ENCODE measurements at places on chromosomes 13 and 19.

- DNase-seq: peak; percentile 36
Observed at GRCh38 chr19:11887611-11888531, at the start of gene ZNF69. TSS of gene ZNF69 (plus strand) at chr19:11887782. CDS start at chr19:11887924, 142 bp downstream.

GRCh38 chr13:24036115-24036514 lies 124.4 kb upstream of the SPATA13 start:
- no peak for DNase-seq

DNA sequence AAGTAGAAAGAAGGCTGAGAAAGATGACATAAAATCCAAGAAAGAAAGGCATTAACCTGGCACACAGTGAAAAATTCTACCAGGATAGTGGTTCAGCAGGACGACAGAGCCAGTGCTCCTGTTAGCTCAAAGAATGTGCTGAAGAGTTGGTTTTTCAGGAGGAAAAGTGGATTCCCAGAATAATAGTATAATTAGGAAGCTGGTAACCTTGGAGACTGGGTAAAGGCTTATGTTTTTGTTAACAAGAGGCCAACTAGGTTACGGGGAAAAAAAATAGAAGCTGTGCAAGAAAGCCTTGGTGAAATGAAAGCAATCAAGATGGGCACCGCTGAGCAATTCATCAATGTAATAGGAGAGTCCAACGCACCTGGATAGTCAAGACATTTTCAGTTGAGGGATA lies 54.7 kb downstream of the SLC15A1 start:
- DNase-seq: no peak

GRCh38 chr19:47603706-47604565 lies 5.0 kb upstream of the BICRA start:
- no peak for DNase-seq

GRCh38 chr13:71677124-71677523 lies 189.9 kb downstream of the DACH1 start:
- no peak for DNase-seq

GRCh38 chr13:31925079-31925478 lies 106.5 kb upstream of the FRY start:
- no peak for DNase-seq

DNA sequence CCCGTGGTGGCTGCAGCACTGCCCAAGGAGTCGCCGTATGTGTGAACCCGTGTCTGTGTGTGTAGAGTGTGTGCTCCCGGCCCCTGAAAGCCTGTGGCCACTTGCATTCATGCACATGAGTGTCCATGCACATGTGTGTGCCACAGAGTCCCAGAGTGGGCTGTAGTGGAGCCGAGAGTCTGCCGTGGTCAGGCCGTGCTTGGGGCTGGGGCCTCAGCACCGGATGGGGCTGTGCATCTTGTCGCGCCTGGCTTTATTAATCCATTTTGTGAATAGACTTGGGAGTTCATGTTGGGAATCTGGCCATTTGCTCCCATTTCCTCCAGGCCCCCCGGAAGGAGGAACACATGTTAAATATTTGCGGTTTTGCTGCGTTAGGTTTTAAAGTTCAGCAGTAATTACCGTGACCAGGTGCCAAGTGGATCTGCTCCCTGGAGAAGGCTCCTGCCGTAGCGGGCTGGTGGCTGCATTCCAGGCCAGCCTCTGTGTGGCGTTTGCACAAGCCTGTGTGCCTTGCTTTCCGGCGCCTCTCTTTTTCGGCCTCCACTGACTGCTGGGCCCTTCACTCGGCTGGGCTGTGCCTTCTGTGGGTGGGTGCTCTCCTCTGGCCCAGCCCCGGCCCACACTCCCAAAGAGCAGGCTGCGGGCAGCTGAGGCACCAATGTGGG lies 69.2 kb upstream of the KCTD15 start:
- no peak for DNase-seq

DNA sequence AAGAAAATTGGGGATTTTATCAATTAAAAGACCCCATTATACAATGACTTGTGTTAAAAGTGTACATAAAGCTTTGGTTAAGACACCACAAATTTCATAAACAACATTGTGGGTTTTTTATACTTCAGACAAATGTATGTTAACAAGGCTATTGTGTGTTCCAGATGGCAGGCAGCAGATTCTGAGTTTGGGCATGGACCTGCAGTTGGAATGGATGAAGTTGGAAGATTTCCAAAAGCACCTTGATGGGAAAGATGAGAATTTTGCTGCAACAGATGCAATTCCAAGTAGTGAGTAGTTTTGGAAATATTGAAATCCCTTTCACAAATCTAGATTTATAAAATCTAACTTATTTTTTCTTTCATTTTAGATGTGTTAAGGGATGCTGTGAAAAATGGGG lies 25.4 kb downstream of the MPHOSPH8 start:
- DNase-seq: no peak

- DNase-seq: no peak
Observed at GRCh38 chr19:5172859-5173630, 167.6 kb downstream of the PTPRS start.

- no peak for DNase-seq
Observed at GRCh38 chr13:50706505-50706904, 137.0 kb downstream of the DLEU7 start.

DNA sequence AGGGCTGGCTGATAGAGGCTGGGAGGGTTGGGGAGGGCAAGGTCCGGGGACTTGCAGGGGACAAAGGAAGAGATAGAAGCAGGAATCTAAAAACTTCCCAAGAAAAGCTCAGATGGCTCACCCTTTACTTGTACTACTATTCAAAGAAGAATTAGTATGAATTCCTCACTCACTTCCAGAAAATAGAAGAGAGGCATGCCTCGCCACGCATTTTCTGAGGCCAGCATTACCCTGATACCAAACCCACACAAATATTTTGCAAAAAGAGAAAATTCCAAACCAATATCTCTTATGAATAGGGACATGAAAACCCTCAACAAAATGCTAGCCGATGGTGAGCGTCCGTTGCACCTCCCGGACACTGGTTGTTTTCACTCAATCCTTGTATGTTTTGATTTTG lies 54.0 kb downstream of the ING1 start:
- DNase-seq: no peak

GRCh38 chr13:113413898-113414282 lies 39.4 kb downstream of the ADPRHL1 start:
- no peak for DNase-seq

DNA sequence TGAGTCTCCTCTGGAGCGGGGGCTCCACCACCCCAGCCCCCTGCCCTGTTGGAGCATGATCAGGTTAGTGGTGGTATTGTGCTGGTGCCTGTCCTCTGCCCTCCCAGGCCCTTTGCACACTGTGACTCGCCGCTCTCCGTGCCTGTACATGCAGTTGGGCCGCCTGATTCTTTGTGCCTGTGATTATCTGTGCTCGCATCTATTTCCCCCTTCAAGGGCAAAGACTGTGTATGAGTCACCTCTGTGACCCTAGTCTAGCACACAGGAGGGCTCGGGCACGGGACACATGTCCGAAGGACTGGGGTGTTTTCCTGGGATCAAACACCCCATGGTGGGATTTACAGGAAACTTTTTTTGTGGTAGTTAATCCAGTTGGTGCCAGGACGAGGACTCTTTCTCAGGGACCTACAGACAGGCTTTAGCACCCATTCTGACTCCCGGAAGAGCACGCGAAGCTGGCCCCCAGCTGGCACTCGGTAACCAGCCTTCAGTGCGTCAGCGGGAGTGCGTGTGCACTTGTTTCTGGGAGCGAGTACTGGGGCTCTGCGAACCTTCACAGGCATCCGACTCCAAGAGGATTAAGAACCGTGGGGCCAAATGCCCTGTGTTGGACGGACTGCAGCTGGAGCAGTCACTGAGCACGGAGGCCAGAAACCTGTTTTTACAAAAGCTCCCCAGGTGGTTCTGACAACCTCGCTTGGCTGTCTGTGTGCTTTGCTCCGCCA lies 6.7 kb downstream of the PPP1R37 start:
- no peak for DNase-seq

DNA sequence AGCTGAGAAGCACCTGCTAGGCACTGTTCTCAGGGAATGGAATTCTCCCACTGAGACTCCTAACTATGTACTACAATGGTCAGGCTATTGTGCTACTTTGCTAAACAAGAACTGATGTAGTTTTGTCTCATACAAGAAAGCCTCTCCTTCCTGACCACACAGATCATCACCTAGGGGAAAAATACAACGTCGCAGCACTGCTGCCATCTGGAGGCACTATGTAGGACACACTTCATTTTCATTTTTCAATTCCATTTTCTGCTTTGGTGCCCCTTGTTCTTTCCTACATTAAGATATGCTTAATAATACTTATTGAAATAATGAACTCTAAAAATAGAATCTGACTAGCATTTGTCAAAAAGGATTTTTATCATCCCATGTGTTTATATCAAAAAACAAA lies 21.1 kb downstream of the PROSER1 start:
- no peak for DNase-seq

DNA sequence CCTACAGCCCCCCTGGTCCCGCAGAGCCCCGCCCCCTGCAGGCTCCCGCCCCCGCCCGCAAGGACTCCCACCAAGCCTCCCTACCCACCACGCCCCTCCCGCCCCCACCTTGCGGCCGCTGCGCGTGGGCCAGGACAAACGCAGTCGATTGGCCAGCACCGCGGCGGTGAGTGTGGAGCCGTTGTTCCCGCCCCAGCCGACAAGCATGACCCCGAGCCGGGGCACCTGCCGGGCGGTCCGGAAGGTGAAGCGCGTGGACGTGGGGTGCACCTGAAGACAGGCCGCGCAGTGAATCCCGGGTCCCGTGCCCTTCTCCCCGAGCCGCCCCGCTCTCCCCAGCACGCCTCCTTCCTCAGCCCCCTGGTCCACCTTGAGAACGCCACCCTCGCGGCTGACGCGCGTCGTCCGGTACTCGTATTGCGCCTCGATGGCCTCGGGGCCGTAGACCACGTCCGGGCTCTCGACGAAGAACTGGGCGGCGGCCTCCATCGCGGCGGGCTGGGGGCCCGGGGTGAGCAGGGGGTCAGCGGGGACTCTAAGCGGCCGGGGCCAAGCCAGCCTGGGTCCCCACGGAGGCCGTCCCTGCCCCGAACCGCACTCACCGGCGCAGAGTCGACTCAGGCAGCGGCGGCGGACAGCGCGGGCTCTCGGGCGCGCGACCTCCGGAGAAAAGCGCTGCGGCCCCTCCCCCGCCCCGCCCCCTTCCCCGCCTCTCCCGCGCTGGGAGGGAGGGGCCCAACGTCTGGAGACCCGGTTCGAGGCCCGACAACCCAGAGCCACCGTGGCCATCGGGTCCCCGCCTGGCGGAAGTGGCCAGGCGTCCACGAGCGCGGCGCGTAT lies at the start of gene ISYNA1:
TSS of gene ISYNA1 (minus strand) at position 643 of the 840 bp plus-strand sequence. CDS start at position 489, 154 bp downstream.
- no peak for DNase-seq

- no peak for DNase-seq
Observed at GRCh38 chr13:99796175-99796819, 175.3 kb downstream of the ZIC5 start.

GRCh38 chr13:43572656-43573360 lies 214.0 kb downstream of the ENOX1 start:
- DNase-seq: no peak

DNA sequence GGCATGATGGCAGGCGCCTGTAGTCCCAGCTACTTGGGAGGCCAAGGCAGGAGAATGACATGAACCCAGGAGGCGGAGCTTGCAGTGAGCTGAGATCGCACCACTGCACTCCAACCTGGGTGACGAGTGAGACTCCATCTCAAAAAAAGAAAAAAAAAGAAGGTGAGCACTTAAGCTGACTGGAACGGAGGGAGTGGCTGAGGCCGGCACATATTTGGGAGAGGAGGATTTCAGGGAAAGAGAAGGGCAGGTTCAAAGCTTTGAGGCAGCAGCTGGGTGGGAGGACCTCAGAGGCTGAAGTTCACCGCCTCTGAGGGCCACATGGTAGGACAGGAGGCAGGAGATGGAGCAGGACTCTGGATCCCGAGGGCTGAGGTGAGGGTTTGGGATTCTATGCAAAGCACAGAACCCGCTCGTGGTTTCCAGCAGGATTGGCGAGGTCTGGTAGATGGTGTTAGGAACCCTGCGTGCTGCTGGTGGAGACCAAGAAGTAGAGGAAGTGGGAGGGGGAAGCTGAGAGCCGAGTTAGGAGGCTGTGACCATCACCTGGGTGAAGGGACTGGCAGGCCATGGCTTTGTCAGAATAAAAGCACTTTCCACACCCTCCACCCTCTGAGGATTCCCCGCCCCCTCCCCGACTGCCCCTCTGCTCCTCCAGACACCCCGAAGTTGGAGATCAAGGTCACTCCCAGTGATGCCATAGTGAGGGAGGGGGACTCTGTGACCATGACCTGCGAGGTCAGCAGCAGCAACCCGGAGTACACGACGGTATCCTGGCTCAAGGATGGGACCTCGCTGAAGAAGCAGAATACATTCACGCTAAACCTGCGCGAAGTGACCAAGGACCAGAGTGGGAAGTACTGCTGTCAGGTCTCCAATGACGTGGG lies 8.4 kb downstream of the CD22 start:
- DNase-seq: no peak

GRCh38 chr13:45055198-45055901 lies 65.0 kb upstream of the GTF2F2 start:
- no peak for DNase-seq

- DNase-seq: no peak
Observed at GRCh38 chr19:54275951-54276350, 5.0 kb downstream of the LILRB2 start.

DNA sequence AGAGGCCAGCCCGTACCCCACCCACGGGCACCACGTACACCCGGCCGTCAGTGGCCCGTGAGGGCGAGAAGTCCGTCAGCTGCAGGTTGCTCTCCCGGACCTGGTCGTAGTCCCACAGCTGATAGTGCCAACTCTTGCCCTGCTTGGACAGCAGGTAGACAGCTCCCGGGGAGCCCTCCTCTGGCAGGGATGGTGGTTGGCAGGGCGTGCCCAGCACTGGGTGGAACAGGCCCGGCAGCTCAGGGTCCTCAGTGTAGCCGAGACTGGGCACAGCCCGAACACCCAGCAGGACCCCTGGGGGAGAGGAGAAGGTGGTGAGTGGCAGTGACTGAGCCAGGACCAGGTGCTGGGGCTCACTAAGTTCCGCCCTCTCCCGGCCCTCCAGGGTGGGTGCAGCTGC lies 7.8 kb downstream of the ACTMAP start:
- no peak for DNase-seq

DNA sequence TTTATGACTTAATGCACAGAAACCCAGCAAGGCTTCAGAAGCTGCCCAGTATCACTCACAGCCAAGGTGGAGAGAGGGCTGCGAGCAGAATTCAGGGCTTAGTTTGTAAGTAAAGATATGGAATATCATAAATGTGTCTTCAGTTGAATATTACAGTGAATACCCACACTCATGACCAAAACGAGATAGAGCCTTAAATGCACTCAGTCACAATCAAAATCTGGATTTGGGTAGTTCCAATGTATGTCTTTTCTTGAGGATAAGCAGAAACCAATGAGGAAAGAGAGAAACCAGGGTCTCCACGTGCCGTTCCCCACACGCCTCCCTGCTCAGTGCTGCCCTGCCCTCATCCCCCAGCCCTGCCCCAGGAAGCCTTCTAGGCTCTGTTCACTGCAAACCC lies 94.9 kb downstream of the ZIC5 start:
- DNase-seq: no peak

GRCh38 chr13:73988461-73988860 lies 145.7 kb downstream of the KLF12 start:
- no peak for DNase-seq

DNA sequence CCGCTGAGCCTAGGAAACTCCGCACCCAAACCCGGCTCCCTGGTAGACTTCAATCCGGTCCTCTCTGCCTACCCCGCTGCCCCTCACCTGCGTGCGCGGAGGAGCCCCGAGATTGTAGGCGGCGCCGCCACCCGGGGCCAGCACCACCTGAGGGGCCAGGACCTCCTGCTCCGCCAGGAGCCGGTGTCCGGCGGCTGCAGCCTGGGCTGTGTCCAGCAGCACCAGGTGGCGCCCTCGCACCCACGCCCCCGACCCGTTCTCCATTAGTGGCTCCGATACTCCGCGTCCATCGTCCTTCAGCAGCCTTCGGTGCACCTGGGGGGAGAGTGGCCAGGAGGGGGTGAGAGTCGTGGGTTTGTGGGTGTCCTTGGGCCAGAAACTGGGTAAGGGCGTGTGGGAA lies 18.5 kb downstream of the MAN2B1 start:
- no peak for DNase-seq

- DNase-seq: no peak
Observed at GRCh38 chr19:15323496-15324235, 8.7 kb downstream of the BRD4 start.

All from cortex of kidney (tissue), 1 donor.